Testis (tissue), 5 donors: ENCODE measurements at places on chromosomes 11 and 22. TPM values are rescaled to one million over a fixed set of nuclear protein-coding genes. Genes with fewer than 3 reads are reported as not detected.

Gene CARS1
- 48.2 TPM for polyA plus RNA-seq

Gene DMC1
- polyA plus RNA-seq: 18.3 TPM

Gene ISX
- not detected for polyA plus RNA-seq

Gene OTOG
- polyA plus RNA-seq: 4.2 TPM

Gene CSF2RB
- 4.0 TPM for polyA plus RNA-seq

Gene SAA1
- 6.2 TPM for polyA plus RNA-seq

Gene PLEKHB1
- 54.9 TPM for polyA plus RNA-seq

Gene MPZL2
- polyA plus RNA-seq: 4.2 TPM

GRCh38 chr11:9565822-9566560, 7.5 kb upstream of the WEE1 start:
- DNase-seq: no peak

DNA sequence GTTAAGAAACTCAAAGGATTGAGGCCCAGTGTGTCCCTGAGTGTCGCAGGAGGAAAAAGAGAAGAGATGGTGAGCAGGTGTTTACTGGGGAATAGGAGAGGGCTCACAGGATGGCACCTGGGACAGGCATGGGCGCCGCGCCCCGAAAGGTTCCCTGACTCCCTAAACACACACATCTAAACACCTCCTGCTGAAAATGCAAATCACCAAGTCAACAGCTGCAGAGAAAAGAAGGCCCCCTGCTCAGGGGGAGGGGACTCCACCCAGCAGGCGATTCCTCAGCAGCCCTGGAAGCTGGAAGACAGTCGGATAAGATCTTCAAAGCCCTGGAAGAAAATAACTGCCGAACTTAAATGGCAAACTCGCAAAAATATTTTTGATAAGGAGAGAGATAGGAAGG, 377.2 kb downstream of the BRD1 start:
- DNase-seq: no peak

DNA sequence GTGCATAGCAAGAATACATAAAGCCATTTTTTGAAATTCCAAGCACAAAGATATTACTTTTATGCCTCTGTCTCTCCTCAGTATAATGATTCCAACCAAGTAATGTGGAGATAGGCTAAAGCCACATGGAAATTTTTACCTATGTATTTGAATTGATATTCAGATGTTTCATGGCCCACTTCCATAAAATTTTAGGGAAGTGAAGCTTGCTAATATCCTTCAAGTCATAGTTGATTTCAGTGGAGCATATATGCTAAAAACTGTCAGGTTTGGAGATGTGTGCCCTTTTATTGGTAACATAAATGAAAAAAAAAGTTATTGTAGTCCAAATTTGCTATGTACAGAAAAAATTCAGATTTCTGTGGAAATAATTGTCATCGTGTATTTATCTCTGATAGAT, 12.3 kb downstream of the MS4A4E start:
- no peak for DNase-seq

GRCh38 chr22:23539135-23539838, 40.8 kb downstream of the IGLL1 start:
- DNase-seq: peak; percentile 94

DNA sequence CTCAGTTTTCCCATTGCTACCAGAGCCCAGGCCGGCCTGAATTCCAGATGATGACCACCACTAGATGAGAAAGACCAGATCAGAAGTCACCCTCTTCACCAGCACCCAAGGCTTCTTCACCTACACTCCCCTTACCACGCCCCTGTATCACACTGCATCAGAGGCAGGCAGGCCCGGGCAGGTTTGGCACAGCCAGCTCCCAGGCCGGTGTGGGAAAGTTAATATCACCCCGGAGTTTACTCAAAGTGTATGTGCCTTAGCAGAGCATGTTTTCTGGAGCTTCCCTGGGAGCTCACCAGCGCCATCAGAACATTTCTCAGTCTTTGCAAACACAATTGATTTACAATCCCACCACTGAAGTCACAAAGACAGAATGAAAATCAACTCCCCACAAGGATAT, 47.5 kb upstream of the POU2AF1 start:
- DNase-seq: no peak

DNA sequence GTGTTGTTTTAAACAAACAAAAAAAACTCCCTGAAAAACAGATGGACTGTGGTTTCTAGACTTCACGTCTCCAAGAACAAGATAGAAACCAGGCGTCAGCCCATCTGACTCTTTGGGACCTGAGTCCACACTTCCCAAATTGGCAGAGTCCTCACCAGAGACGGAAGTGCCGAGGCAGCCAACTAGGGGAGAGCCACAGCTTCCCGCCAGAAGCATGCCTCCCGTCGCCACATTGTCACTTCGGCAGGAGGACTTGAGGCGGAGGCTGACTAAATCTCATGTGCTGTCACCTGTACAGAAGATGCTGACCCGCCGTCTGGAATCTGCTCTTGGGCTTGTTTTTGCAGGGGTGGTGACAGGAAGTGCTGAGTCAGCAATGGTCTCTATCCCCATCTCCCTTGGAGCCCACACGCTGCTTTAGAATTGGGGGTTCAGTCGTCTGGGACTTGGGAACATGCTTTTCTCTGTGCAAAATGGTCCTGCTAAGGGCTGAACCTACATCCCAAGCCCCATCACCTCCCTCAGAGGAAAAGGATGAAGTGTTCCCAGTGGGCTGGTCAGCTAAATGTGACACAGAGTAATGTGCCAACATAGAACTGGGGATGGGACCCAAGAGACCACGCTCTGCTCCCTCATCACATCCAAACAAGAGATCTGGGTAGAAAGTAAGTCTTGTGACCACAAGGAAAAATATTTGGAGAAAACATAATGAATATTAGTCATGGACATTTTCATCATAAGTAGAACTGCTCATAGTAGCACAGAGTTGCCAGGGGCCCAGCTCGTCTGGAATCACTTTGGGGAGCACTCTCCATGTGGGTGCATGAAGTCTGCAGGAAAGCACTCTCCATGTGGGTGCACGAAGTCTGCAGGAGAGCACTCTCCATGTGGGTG, 152.9 kb downstream of the SNX19 start:
- DNase-seq: no peak

GRCh38 chr11:99739464-99740089, 718.8 kb downstream of the CNTN5 start:
- DNase-seq: peak; percentile 24

GRCh38 chr11:63405114-63405513, 35.5 kb downstream of the SLC22A9 start:
- DNase-seq: no peak

- DNase-seq: no peak
These were observed 2.7 kb downstream of the CAPN5 start for GRCh38 chr11:77069336-77069968.

- DNase-seq: no peak
These were observed 18.2 kb downstream of the ST14 start for GRCh38 chr11:130177782-130178181.

GRCh38 chr22:29912605-29913398, 29.8 kb downstream of the MTMR3 start:
- no peak for DNase-seq

DNA sequence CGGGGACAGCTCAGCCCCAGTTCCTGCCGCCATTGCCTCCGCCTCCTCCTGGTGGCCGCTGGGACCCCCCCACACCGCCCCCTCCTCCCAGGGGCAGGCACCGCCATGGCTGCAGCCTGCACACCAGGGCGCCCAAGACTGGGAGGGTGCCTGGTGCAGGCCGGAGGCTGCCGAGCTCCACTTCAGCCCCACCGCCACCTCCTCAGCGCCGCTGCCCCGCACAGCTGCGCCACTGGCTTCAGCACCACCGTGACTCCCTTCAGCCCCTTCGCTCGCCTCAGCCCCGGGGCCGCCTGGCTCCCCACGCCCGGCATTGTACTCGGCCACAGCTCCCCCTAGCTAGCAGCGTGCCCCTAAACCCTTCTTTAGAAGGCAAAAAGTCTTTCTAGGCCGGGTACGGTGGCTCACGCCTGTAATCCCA, 131.1 kb downstream of the CRYBB2 start:
- no peak for DNase-seq

DNA sequence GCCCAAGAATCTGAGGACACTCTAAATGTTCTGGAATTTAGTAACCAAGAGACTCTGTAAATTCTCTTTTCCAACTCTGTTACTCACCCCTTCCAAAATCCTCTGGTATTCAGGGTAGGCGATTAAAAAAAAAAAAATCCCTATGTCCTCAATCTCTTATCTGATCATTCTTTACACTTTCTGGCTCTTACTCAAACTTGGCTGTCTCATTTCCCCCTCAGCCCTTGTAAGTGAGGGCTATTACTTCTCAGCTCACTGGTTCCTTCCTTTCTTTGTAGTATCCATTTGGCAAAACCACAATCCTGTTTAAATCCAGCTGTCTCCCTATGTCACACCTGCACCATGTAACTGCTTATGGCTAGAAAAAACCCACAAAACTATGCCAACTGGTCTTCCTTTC, 12.7 kb upstream of the MSANTD2 start:
- DNase-seq: no peak

DNA sequence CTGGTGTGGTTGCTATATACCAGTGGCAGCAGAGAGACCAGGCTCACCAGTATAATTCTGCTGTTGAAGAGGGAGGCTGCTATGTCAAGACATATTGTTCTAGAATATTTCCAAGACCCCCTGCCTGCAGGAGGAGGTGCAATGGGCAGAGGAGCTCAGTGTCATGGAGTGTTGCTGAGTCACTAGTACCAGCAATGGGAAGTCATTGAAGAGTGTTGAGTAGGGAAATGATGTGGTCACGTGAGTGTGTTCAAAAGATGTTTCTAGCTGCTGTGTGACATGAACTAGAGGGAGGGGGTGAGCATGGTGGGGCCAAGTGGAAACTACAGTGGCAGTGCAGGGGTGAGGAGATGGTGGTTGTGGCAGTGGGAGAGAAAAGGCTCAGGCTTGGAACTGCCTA, 76.3 kb upstream of the BIRC3 start:
- no peak for DNase-seq

- no peak for DNase-seq
These were observed 53.1 kb downstream of the APOL3 start for GRCh38 chr22:36107436-36107835.

GRCh38 chr11:134559602-134559962, 147.5 kb upstream of the B3GAT1 start:
- DNase-seq: peak; percentile 4

GRCh38 chr11:36475192-36475591, 34.9 kb downstream of the TRAF6 start:
- DNase-seq: no peak

DNA sequence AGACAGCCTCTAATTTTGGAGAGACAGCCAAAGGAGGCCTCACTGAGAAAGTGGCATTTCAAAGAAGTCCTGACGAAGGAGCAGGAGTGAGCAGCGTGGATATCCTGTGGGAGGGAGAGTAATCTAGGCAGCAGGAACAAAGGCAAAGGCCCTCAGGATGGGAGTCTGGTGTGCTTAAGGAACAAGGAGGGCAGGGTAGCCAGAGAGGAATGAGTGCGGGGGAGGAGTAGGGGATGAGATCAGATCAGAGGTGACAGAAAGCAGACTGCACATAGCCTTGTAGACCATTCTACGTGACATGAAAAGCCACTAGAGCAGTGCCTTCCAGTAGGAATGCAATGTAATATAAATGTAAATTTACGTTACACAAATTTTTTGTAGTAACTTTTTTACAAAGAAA, 5.6 kb downstream of the SLC36A4 start:
- peak; percentile 51 for DNase-seq

- DNase-seq: no peak
These were observed 39.2 kb upstream of the DMC1 start for GRCh38 chr22:38608992-38609750.

- no peak for DNase-seq
These were observed 1.8 kb upstream of the CD82 start for GRCh38 chr11:44563711-44564110.

- no peak for DNase-seq
These were observed 13.5 kb downstream of the DTX4 start for GRCh38 chr11:59185386-59185945.

DNA sequence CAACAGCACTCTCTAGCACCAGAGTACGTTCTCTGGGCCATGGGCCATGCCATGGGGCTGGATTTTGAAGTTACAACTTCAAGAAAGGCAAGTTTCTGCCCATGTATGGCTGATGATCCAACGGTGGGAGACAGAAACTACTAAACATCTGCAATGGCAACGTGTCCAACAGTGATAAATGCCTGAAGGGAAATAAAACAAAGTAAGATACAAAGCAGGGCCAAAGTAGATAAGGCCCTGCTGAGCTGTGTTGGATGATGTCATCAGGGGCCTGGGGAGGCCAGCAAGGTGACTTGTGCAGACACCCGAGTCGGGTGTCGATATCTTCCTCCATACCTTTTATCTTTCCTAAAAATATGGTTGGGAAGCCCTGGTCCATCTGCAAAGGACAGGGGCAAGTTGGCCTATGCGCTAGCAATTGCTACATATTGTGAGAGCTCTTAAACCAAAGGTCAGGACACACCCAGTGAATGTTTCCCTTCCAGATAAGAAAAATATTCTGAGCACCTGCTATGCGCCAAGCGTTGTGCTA, 487.2 kb downstream of the MN1 start:
- DNase-seq: no peak

DNA sequence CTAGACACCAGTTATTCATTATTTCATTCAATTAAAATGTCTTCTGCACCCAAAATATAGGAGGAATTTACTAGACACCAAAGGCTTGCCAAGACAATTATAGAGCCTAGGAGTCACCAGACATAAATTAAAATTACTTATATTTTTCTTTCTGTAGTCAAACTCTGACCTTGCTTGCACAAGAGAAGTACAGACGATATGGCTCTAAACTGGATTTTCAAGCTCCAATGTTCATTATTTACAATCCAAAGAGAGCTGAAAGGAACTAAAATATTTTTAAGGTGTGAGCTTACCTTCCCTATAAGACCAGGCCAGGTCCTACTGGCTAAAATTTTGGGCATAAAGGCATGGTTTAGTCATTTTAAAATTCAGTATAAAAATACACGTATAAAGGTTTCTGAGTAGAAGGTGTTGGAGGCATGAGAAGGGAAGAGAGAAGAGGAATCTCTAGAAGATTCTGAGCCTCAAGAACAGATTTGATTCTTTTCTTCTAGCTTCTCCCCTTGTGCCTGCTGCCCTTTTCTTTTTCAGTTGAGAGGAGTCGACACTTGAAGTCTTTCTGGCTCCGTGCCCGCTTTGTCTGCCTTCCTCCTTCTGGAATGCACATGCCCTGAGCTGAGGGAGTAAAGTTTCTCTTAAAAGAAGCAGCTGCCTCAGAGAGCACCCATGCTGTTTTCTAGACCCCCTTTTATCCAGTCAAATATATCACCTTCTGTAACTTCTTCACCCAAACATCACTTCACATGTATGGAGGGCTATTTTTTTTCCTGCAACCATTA, 13.5 kb downstream of the C11orf97 start:
- DNase-seq: peak; percentile 89

- DNase-seq: peak; percentile 80
These were observed 32.1 kb upstream of the DGKZ start for GRCh38 chr11:46315033-46315738.

GRCh38 chr11:113493206-113493605, 18.0 kb upstream of the DRD2 start:
- DNase-seq: no peak

DNA sequence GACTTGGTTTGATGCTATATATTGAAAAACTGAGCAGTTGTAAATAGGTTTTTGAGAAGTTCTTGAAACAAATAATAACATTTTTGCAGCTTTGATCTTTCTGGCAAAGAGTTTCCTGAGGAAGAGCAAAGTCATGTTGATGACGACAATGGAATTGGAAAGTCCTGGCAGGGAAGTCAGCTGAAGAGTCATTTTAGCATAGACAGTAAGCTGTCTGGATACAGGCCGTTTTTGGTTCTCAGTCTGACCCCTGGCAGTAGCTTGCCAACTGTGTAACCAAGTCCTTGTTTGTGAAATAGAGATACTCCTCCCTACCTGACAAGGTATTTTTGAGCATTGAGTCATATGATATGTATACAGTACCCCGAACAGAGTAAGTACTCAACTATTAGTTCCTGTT, 193.3 kb downstream of the C11orf91 start:
- no peak for DNase-seq
